ENCODE measurements at places on chromosomes 1 and 21. TPM values are rescaled to one million over a fixed set of nuclear protein-coding genes. Genes with fewer than 3 reads are reported as not detected.

DNA sequence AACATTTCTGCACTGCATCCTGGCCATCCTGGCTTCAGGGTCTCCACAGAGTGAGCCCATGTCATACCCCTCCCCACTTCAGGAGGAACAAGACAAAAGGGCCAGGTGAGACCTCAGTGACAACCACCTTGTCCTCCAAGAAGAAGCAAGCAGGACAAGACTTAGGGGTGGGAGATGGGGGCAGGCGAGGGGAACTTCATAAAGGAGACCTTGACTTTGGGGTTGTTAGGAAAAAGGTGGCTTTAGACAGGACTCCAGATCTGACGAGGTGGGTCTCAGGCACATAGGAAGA is 24.0 kb upstream of the SLAMF9 start:
- DNase-seq, result no peak

DNA sequence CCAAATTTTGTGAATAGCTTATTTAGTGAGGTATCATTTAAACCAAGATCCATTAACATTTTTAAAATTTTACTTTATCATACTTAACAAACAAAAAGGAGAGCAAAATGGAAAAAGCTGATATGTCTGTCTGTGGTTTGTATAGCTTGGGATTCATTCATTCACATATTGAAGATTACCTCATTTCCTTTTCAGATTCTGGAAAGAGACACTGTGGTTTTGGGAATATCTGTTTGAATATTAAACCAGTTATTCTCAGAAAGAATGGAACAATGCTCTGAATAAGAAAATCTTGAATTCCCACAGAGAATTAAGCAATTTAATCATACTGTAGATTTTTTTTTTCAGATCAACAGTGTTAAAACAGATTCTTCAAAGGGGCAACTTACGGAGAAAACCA is 93.8 kb upstream of the PRDX6 start:
- peak; percentile 13 for DNase-seq

GRCh38 chr1:12475947-12476346 is 142.1 kb downstream of the DHRS3 start:
- DNase-seq, result no peak

CTXND2 gene
- total RNA-seq, result not detected

DNA sequence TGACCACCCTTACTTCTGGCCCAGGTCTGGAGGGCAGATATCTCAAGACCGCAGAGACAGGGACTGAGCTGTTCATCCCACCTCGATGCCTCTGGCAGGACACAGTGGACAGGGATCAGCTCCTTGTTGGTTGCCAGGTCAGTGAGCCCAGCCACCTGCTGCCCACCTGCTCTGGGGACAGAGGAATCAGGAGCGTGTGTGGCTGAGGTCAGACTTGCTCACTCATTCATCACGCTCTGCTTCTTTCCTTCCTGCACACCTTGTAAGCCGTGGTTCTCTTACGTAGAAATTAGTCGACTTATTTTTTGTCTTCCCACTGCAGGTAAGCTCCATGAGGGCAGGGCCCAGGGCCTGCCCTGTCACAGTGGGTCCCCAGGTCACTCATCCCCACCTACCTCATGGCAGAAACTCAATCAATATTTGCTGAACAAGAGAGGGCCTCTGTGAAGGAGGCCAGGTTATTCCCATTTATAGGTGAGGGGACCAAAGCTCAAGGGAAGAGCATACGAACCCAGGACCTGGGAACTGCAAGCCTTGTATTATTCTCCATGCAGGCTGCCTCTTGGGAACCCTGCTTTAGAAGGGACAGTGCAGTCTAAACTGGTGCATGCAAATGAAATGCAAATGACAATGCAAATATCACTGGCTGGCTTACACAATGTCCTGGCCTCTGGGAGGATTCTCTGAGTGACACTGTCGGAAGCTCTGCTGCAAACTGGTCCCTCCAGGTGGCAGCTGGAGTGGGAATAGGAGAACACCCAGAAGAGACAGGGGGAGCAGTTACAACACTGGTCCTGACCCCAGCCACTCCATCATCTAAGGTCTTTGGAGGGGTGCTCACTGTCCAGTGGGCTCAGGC is 58.4 kb upstream of the PAX7 start:
- DNase-seq, result no peak

DNA sequence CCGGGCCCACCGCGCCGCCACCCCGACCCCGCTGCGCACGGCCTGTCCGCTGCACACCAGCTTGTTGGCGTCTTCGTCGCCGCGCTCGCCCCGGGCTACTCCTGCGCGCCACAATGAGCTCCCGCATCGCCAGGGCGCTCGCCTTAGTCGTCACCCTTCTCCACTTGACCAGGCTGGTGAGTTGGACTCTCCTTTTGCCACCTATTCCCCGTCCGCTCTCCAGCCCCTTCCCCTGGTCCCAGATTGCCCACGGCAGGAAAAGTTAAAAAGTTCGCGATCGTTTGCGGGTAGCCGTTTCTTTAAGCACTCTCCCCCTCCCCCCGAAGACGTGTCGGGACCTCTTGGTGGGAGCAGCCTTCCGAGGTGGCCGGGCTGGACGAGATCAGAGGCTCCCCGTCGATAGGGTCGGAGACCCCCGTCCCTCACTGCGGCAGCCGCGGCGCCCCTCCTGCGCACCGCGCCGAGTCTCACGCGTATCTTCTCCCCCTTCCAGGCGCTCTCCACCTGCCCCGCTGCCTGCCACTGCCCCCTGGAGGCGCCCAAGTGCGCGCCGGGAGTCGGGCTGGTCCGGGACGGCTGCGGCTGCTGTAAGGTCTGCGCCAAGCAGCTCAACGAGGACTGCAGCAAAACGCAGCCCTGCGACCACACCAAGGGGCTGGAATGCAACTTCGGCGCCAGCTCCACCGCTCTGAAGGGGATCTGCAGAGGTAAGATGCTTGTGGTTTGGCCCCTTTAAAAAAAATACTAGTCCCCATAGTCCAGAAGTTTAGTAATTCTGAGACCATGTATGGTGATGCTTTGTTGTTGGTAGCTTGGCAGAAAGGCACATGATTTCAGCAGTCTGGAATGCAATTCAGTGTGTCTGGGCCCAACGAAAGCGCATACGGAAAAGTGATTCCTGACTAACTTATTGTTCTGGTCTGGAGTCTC is 576 bp downstream of the CCN1 start:
- peak; percentile 92 for DNase-seq

- DNase-seq, result peak; percentile 34
Measured at GRCh38 chr1:22341791-22342605, 109.7 kb upstream of the ZBTB40 start.

DNA sequence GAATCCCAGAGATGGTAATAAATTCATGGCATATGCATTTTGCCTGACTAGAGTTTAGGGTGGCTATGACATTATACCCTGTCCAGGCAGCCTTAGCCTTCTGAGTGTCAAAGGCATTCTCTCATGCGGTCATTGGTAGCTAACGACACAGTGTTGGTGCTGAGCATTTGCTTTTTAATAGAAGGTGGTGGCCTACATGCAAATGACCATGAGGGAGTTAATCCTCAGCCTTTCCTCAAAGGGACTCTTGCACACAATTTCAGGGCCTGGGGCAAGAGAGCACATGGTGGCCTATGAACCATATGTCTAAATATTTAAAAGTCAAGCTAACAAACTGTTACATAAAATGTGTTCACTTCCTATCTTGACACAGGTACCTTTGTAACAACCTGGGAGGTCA is 30.9 kb upstream of the KCNA10 start:
- no peak for DNase-seq

DNA sequence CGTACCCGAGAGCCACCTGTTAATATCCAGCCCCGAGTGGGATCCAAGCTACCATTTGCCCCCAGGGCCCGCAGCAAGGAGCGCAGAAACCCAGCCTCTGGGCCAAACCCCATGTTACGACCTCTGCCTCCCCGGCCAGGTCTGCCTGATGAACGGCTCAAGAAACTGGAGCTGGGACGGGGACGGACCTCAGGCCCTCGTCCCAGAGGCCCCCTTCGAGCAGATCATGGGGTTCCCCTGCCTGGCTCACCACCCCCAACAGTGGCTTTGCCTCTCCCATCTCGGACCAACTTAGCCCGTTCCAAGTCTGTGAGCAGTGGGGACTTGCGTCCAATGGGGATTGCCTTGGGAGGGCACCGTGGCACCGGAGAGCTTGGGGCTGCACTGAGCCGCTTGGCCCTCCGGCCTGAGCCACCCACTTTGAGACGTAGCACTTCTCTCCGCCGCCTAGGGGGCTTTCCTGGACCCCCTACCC is 1.4 kb downstream of the USP21 start:
- no peak for DNase-seq

SYTL1 gene
- not detected for total RNA-seq

- DNase-seq, result no peak
Measured at GRCh38 chr1:25926731-25927496, 20.7 kb upstream of the STMN1 start.

DNA sequence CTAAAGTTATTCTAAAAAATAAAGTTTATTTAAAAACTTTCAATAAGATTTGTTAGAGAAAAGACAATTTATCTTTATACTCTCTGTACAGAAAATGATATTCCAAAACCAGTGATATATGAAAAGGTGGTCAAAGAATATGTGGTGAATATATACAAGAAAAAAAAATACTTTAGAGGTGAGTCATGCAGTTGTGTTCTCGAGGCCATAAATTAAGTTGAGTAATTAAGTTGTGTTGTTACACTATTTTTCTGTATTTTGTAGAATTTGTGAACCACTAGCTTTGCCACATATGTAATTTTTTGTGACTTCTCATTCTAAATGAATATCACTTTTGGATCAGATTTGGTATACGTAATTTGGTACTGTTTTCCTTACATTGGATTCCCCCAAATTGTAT is 23.6 kb upstream of the DUSP10 start:
- DNase-seq, result peak; percentile 37

TEX38 gene
- total RNA-seq, result not detected

GRCh38 chr1:12343823-12344487 is 114.1 kb downstream of the VPS13D start:
- no peak for DNase-seq

B3GALT2 gene
- 0.96 TPM for total RNA-seq

ANKRD65 gene
- not detected for total RNA-seq

DNA sequence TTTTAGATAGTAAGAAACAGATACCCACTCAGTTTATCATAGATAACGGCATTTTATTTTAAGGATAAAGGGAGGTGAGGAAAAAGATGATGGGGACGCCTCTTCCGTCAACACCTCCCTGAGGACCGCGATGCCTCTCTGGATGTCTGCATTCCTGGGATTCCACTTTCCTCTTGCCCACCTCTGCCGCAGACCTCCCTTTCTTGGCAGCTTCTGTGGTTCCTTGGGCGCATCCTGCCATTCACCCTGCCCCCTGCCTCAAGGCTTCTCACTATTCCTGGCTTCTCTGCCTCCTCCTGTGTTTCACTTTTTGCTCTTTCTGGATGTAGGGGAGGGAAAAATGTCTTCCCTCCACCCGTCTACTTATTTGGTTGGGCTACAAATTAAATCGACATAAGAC is 19.9 kb downstream of the HUNK start:
- DNase-seq, result no peak

DNA sequence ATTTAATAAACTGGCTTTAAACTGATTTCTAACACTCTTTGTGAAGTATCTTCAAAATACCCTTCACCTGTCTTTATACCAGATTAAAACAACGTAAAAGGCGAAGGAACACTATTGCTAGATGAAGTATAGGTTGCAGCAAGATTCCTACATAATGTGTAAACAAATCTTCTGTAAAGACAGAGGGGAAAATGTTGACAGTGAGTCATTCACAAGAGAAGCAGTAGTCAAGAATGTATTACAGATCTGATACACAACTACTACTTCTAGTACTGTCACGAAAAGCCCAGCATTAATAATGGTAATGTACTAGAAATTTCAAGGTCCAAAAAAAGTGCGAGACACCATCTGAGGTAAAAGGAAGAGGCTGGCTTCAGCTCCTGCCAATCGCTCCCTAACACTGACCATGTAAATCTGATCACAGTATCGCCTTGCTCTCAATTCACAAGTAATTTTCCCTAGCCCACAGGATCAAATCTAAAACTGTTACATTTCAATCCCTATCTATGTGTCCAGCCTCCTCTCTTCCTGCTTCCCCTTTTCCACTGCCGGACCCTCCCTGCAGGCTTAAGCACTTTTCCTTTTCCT is 290.4 kb downstream of the AKT3 start:
- DNase-seq, result peak; percentile 4

CCDC185 gene
- total RNA-seq, result not detected

DNA sequence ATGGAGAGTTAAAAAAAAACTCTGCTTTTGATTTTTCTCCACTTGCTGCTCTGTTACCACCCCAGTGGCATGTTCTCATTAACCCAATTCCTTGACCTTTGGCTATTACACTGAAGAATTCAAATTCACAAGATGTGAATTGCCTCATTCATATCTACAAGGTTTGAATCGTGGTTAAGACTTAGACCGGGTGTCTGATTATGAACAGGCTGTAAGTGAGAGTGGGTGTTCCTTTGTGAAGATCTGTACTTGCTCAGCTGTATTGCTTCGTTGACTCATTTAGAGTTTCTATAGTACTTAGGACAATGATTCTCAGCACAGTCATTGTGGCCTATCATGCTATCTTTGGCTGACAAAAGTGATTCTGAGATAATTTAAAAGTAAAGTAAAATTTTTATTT is 36.4 kb downstream of the DNM3 start:
- no peak for DNase-seq

FAM72D gene
- total RNA-seq, result 7.3 TPM

All from RPMI7951 (cell line).